ENCODE measurements at places on chromosomes 1 and 21.

GRCh38 chr1:39524591-39525365 is 33.3 kb downstream of the BMP8A start:
- H3K27me3 ChIP-seq, result no peaks in the 10 kb centered on the region
- no peak overlapping the region for H3K4me3 ChIP-seq
- H3K4me1 ChIP-seq, result no peaks in the 10 kb centered on the region
- no peak for DNase-seq
- no peak overlapping the region for H3K27ac ChIP-seq
- H3K36me3 ChIP-seq, result peaks cover 18% of the 10 kb centered on the region

DNA sequence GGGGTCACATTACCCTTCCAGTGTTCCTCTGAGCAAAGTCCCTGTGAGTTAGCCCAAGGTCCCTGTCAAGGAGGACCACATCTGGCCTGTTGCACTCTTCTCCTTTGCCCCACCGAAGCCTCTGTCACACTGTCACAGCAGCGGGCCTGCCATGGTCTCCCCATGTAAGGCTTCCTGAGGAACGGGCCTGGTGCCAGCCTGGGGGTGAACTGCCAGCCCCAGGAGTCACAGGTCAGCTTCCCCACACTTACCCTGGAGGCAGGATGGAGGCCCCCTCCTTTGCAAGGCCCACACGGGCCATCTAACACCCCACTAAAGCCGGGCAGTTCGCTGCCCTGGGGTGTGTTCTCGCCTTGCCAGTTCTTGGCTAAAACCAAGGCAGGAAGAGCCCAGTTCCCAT is 14.1 kb downstream of the TNFRSF1B start:
- H3K4me1 ChIP-seq, result peaks cover 43% of the 10 kb centered on the region
- H3K27me3 ChIP-seq, result no peaks in the 10 kb centered on the region
- no peak for DNase-seq
- H3K27ac ChIP-seq, result no peak overlapping the region
- H3K4me3 ChIP-seq, result no peak overlapping the region

DNA sequence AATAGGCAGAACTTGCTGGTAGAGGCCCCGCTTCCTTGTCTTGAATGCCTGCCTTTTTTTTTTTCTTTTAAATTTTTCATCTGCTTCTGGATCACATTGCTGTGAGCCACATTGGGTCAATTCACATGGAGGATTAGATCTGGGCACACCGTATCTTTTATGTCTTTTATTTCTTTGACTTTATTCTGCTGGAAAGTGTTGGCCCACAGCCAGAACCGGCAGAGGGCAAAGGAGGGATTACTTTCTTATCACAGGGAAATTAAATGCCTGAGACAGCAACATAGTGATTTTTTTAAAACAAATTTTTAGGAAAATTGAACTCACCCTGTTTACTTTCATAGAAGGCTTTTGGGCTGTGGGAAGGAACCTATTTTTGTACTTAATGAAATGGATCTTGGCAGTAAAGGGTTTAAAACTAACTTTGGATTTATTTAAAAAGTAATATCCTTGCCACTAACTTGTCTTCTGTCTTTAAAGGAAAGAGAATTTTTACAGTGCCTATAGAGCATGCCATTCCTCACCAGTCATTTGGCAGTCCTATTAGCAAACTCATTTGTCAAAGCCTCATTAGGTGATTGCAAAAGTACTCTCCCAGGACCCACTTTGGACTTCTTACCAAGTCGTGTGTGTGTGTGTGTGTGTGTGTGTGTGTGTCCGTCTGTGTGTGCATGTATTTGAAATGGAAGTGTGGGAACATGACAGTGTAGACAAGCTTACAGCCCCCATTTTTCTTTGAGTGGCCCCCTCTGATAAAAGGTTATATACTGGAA is 68.4 kb downstream of the ST6GALNAC3 start:
- DNase-seq, result no peak
- H3K27ac ChIP-seq, result no peak overlapping the region
- no peak overlapping the region for H3K4me3 ChIP-seq
- no peaks in the 10 kb centered on the region for H3K27me3 ChIP-seq
- H3K4me1 ChIP-seq, result no peaks in the 10 kb centered on the region

GRCh38 chr1:30887485-30888315 is 20.9 kb downstream of the SDC3 start:
- peak overlapping the region; percentile 73 for H3K27ac ChIP-seq
- peak; percentile 73 for DNase-seq
- H3K27me3 ChIP-seq, result no peaks in the 10 kb centered on the region
- no peaks in the 10 kb centered on the region for H3K36me3 ChIP-seq

DNA sequence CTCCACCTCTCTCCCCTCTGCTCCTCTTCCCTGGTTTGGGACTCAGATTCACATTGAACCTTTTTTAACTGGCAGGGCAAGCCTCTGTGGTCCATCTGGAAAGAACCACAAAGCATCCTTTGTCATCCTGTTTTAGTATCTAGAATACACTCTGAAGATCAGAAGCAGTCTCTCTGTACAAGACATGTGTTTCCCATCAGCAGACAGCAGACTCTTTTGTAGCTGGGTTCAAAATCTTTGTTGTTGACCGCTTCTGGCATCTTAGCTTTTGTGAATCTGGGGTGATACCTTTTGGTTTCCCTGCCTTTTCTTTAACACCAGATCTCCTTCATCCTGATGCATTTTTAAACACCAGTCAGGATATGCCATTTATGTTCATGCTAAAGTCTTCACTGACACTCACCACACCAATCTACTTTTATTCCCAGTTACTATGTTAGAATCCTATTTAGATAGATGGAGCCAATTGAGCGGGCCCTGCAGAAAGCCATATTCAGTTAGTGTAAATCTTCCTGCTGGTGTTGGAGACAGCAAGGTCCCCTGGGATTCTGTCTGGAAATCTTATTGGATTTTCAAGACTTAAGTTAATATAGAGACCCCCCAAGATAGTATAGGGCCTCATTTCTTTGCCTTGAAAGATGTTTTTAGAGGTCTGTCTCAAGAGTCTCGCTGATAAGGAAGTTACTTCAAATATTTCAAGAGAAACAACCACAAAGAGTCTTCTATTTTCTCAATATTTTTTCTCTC is 51.1 kb downstream of the ST6GALNAC3 start:
- H3K4me3 ChIP-seq, result no peak overlapping the region
- no peak for DNase-seq
- no peaks in the 10 kb centered on the region for H3K36me3 ChIP-seq
- no peak overlapping the region for H3K27ac ChIP-seq

GRCh38 chr21:38861989-38862683 is 56.4 kb downstream of the ETS2 start:
- no peaks in the 10 kb centered on the region for H3K27me3 ChIP-seq
- no peak for DNase-seq
- H3K36me3 ChIP-seq, result no peaks in the 10 kb centered on the region
- H3K4me1 ChIP-seq, result no peaks in the 10 kb centered on the region

GRCh38 chr1:2126331-2127186 is 68.0 kb downstream of the FAAP20 start:
- H3K27ac ChIP-seq, result no peak overlapping the region
- H3K4me1 ChIP-seq, result no peaks in the 10 kb centered on the region
- no peaks in the 10 kb centered on the region for H3K36me3 ChIP-seq
- no peak for DNase-seq

- H3K4me3 ChIP-seq, result no peak overlapping the region
- no peaks in the 10 kb centered on the region for H3K27me3 ChIP-seq
- H3K27ac ChIP-seq, result no peak overlapping the region
- peaks cover 4% of the 10 kb centered on the region for H3K4me1 ChIP-seq
- no peaks in the 10 kb centered on the region for H3K36me3 ChIP-seq
These were observed 13.3 kb upstream of the SYNC start for GRCh38 chr1:32715901-32716311.

- DNase-seq, result no peak
- no peaks in the 10 kb centered on the region for H3K4me1 ChIP-seq
- H3K27ac ChIP-seq, result no peak overlapping the region
- no peaks in the 10 kb centered on the region for H3K36me3 ChIP-seq
- H3K27me3 ChIP-seq, result no peaks in the 10 kb centered on the region
These were observed 276.0 kb downstream of the ASTN1 start for GRCh38 chr1:176888471-176889032.

DNA sequence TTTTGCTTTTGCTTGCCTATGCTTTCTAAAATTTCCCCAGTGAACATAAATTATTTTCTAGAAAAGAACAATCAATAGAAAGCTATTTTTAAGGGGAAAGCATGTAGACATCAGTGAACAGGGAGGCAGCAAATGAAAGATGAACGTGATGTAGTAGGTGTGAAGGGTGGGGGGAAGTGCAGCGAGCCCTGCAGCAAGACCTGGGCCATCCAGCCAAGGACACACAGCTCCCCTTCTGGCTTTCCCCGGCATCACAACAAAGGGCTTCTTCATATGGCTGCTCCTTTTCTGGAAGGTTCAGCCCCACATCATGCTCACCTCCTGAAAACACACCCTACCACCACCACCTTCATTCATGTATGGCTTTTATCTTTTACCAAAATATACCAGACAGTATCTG is 109.2 kb upstream of the ETS2 start:
- no peaks in the 10 kb centered on the region for H3K4me1 ChIP-seq
- H3K4me3 ChIP-seq, result no peak overlapping the region
- H3K36me3 ChIP-seq, result no peaks in the 10 kb centered on the region
- no peak overlapping the region for H3K27ac ChIP-seq

GRCh38 chr21:33775100-33775828 is 133.0 kb downstream of the ITSN1 start:
- peaks cover 20% of the 10 kb centered on the region for H3K36me3 ChIP-seq
- no peak overlapping the region for H3K27ac ChIP-seq
- DNase-seq, result no peak
- H3K27me3 ChIP-seq, result no peaks in the 10 kb centered on the region
- no peaks in the 10 kb centered on the region for H3K4me1 ChIP-seq

Measured in IMR-90 (cell line).